Retina (tissue), 1 donor: ENCODE measurements at places on chromosomes 2 and 18.

DNA sequence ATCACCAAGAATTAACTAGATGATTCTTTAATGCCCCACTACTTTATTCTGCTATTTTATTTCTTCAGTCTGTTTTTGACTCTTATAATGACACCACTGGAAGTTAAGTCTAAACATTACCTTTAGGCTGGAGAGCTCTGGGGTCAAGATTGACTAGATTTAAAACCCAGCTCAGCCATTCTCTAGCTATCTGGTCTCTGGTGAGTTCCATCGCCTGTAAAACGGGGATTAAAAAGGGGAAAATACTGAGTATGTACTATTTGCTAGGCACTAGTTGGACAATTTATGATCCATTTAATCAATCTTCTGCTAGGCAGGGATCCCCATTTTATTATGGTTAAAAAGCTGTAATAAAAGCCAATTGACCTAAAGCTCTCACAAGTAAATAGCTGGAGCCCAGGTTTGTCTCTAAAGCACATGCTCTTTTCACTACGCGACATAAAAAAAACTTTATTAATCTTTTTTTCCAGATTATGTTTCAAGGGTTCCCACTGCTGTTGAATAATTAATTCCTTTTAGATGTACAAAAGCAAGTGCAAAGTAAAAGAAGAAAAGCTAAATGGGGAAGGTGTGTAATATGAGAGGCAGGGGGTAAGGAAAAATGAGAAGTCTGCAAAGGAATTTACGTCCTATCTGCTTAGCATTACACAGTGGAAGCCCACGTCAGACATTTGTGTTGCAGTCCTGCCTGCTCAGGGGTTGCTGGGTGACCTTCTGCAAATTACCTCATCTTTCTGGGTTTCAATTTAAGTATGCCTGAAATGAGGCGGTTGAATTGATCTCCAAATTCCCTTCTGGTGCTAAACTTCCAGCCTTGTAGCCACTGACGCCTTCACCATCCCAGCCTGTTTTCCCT is 918 bp upstream of the NABP1 start:
- no peak for DNase-seq

DNA sequence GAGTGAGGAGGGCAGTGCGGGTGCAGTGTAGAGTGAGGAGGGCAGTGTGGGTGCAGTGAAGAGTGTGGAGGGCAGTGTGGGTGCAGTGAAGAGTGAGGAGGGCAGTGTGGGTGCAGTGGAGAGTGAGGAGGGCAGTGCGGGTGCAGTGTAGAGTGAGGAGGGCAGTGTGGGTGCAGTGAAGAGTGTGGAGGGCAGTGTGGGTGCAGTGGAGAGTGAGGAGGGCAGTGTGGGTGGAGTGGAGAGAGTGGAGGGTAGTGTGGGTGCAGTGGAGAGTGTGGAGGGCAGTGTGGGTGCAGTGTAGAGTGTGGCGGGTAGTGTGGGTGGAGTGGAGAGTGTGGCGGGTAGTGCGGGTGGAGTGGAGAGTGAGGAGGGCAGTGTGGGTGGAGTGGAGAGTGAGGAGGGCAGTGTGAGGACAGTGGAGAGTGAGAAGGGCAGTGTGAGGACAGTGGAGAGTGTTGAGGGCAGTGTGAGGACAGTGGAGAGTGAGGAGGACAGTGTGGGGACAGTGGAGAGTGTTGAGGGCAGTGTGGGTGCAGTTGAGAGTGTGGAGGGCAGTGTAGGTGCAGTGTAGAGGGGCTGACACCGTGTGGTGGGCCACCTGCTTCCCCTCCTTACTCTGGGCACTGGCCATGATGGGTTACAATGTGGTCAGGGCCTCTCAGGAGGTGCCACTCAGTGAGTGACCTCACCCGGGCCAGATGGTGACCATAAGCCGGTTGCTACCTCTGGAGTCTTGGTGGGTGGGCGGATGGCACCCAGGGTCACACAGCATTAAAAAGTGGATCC is 28.5 kb downstream of the INPP4A start:
- DNase-seq, result no peak

- no peak for DNase-seq
These were observed 201.8 kb upstream of the FN1 start for GRCh38 chr2:215637651-215638050.

DNA sequence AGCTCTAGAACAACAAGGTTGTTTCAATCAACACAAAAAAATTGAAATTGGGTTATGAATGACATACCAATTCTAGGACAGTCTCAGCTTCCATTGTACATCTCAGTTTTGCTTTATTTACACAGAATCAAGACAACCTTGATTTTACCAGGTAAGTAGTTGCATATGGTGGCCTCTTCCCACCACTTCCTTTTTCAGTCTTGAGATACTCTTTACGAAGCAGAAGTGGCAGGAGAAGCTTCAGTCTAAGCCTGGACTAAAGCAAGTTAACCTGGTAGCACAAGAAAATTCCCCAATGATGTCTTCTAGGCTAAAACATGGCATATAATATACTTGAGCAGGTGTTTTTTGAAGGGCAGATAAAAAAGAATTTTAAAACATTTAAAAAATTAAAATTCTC is 10.7 kb upstream of the FAM136A start:
- DNase-seq, result no peak

DNA sequence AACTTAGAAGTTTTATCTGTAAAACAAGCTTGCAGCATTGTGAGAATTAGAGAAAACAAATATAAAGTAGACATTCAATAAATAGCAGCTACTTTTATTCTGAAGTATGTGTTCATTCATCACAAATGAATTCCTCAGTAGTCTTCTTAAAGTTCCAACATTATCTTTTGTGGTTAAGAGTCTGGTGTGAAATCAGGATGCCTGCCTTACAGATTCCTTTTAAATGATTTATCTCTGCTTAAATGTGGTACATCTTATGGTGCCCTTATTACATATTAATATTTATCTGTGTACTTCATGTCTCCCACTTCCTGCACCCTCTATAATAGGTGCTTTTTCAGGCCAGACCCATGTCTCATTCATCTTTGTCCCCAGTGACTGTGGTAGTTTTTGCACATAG is 595.0 kb downstream of the STK39 start:
- no peak for DNase-seq

- no peak for DNase-seq
These were observed 744.0 kb downstream of the ADCYAP1 start for GRCh38 chr18:1648712-1649111.

GRCh38 chr2:51105811-51106210 is 73.9 kb upstream of the NRXN1 start:
- DNase-seq, result no peak

DNA sequence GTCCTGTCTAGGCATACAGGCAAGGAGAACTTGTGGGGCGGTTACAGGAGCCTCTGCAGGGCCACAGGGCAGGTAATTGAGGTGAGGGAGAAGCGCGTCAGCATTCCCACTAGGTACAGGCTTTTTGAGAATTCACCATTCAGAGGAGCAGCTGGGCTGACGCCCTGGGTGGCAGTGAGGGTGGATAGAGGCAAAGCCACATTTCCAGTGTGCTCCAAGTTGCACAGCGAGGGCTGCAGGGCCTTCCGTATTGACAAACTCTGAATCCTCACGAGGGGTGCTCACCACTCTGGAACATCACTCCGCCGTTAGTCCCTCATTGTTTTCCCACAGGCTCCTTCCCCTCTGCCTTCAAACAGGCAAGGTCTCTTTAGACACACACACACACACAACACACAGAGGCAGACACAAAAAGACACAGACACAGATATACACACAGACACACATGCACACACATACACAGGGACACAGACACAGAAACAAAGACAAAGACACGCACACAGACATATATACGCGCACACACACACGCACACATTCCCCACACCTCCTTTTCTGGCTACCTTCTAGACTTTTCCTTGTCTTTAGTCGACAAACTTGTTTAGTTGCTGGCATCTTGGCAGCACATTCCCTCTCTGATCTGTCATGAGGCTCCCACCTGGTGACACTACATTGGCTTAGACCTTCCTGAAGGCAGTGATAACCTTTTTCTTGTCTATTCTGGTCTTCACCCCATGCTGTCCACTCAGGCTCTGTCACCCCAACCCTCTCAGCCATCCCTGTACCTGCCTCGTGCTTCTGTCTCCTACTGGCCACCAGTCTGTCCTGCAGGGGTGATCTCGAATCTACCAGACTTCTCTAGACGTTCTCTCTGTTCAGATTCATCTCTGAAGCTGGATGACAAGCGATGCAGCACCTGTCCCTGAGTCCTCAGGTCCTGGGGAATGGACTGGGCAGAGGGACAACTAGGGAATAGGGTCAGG is 136.8 kb downstream of the ALPK2 start:
- no peak for DNase-seq

GRCh38 chr2:129752686-129753085 is 226.8 kb upstream of the RAB6C start:
- no peak for DNase-seq

GRCh38 chr2:156883804-156884203 is 373.7 kb upstream of the GALNT5 start:
- no peak for DNase-seq

DNA sequence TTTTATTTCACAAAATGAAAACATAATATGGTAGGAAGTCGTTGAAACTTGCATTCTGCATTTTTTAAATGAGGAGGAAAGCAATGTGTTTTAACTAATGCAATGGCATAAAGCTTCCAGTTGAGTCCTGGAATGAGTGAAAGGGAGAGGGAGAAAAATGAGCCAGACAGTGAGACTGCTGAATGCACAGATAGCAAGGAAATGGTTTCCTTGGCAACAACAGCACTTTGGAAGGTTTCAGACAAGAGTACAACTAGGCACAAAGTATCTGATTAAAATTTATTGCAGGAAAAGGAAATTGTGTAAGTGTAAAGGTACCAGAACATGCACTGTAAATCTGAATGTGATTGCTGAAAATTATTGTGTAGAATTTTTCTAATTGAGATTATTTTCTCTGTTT is 320.1 kb upstream of the KYNU start:
- DNase-seq, result no peak

GRCh38 chr18:57077786-57078552 is 68.9 kb upstream of the BOD1L2 start:
- DNase-seq, result no peak

DNA sequence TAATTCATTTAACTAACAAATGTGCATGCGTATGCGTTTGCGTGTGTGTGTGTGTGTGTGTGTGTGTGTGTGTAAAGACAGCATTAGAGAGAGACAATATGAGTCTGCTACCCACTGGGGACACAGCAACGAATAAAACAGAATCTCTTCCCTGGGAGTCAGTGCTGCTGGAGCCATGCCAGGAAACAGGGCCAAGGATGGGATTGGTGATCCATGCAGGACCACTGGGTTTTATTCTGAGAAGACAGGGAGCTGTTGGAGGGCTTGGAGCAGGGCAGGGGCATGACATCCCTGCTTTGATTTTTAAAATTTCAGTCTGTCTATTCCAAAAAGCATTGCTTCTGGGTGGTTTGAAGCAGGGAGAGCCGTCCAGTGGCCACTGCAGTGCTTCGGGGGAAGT is 62.9 kb downstream of the PDCL3 start:
- no peak for DNase-seq

DNA sequence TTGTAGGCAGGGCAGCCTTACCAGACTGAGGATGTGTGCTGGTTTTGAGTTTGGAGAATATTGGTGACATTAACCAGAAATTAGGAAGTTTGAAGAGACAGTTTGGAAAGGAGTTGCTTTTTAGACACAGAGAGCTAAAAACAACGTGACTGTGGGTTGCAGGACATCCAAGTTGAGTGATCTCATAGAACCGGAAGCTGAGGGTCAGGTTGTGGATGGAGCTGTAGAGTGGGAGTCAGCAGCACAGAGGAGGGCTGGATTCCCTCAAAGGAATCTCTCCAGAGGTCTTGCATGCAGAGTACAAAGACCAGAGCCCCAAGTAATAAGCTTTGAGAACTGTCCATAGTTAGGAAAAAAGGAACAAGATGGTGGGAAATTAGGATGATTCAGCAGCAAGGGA is 9.3 kb downstream of the MAPRE3 start:
- DNase-seq, result no peak

- no peak for DNase-seq
These were observed 66.6 kb downstream of the RIF1 start for GRCh38 chr2:151476287-151476686.

DNA sequence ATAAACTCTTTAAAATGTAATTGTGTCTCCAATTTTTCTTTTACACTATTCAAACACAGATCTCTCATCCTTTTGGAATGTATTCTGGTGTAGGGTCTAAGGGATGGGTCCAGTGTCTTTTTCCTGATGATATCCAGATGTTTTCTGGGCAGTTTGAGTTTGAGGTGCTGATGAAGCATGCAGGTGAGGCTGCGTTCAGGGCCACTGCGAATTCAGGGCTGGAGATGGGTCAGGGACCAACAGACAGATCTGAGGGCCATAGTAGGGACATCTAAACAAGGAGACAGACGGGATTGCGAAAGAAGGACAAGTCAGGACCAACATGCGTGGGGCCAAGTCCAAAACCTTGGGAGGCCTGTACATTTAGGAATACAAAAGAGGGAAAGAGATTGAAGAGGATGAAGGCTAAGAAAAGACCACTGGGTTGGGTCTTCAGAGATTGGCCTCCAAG is 70.2 kb downstream of the ACAA2 start:
- DNase-seq, result no peak

- DNase-seq, result no peak
These were observed 1202.5 kb downstream of the DSC3 start for GRCh38 chr18:29840089-29840488.

DNA sequence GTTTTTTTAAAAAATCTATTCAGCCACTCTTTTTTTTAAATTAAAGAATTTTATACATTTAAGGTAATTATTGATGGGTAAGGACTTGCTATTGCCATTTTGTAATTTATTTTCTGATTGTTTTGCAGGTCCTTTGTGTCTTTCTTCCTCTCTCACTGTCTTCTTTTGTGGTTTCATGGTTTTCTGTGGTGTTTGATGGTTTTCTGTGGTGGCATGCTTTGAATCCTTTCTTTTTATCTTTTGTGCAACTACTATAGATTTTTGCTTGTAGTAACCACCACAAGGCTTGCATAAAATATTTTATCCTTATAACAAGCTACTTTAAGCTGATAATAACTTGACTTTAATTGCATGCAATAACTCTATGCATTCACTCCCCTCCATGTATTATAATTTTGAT is 31.5 kb upstream of the SLC4A10 start:
- DNase-seq, result no peak

DNA sequence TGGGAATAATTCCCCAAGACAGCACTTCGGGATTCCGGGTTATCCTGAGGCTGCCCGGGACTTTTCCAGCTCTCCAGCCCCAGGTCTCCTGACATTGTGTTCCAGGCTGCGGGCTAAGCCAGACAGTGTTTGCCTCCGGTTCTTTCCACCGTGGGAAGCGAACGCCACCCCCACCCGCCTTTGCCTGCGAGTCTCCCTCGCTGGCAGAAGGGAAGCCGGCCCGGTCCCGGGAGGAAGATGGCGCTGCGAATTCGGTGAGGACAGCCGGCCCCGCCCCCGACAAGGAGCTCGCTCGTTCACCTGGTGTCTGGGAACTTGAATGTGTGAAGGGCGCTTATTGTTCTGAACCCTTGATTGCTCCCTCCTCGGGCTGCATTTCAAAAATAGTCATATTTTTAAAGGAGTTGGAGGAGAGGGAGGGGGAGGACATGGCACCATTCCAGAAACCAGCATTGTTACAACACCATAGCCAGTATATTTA is 2.9 kb downstream of the LRATD1 start:
- DNase-seq, result peak; percentile 89

GRCh38 chr2:177604271-177605065 is 211.9 kb downstream of the AGPS start:
- DNase-seq, result peak; percentile 53
